ENCODE measurements at places on chromosomes 1 and 21.

GRCh38 chr1:41862384-41863221 lies 56.1 kb downstream of the HIVEP3 start:
- peaks cover 16% of the 10 kb centered on the region for H3K4me1 ChIP-seq
- no peaks in the 10 kb centered on the region for H3K27me3 ChIP-seq
- H3K27ac ChIP-seq: peak overlapping the region; percentile 48
- no peak overlapping the region for H3K4me3 ChIP-seq

DNA sequence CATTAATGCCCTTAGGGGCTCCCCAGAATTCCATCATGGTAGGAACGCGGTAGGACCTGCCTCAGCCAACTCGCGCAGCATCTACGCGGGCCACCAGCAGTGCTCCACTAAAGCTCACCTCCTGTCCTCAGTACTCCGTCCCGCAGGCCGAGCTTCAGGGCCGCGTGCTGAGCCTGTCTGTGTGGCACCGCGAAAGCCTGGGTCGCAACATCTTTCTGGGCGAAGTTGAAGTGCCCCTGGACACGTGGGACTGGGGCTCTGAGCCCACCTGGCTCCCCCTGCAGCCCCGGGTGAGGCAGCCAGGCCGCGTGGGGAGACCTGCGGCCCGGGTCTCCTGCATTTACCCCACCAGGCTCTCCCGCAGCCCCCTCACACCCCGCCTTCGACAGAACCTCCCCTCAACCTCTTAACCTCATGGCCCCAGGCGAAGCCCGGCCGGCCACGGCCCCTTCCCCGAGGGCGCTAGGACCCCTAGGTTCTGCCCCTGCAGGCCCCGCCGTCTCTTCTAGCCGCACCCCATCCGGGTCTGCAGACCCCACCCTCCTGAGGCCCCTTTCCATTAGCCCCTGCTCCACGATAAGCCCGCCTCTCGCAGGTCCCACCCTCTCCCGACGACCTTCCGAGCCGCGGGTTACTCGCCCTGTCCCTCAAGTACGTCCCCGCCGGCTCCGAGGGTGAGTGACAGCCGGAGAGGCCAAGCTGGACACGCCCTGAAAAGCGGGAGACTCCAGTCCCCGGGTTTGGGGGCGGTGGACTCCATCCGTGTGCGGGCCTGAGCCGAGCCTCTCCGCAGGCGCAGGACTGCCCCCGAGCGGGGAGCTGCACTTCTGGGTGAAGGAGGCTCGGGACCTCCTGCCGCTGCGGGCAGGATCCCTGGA lies 9.1 kb downstream of the SYTL1 start:
- peaks cover 20% of the 10 kb centered on the region for H3K27me3 ChIP-seq
- H3K36me3 ChIP-seq: peaks cover 29% of the 10 kb centered on the region
- no peak for DNase-seq

DNA sequence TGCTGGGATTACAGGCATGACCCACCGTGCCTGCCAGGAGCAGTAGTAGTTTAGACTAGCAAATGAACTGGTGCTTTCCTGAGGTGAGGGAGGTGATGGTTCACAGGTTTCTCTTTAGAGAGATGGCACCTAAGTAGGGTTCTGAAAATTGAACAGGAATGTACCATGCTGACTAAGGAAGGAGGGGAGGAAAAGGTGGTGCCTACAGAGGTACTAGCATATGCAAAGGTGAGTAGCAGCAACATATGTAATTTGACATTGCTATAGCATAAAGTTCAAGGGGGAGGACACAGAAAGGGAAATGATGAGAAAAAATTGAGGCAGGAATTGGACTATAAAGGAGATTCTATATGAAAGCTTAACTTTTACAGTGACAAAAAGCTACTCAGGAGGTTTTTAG lies 65.9 kb upstream of the RBM34 start:
- no peak for DNase-seq
- H3K4me1 ChIP-seq: no peaks in the 10 kb centered on the region
- H3K36me3 ChIP-seq: peaks cover 52% of the 10 kb centered on the region
- H3K27ac ChIP-seq: no peak overlapping the region
- no peaks in the 10 kb centered on the region for H3K27me3 ChIP-seq

GRCh38 chr1:231936983-231937775 lies 310.6 kb downstream of the DISC1 start:
- no peak overlapping the region for H3K4me3 ChIP-seq
- H3K27ac ChIP-seq: no peak overlapping the region
- DNase-seq: no peak
- H3K4me1 ChIP-seq: no peaks in the 10 kb centered on the region
- no peaks in the 10 kb centered on the region for H3K27me3 ChIP-seq
- no peaks in the 10 kb centered on the region for H3K36me3 ChIP-seq

GRCh38 chr1:179082999-179083335 lies 1.1 kb downstream of the TOR3A start:
- H3K36me3 ChIP-seq: peaks cover 14% of the 10 kb centered on the region
- H3K27me3 ChIP-seq: no peaks in the 10 kb centered on the region
- H3K4me1 ChIP-seq: peaks cover 18% of the 10 kb centered on the region
- H3K4me3 ChIP-seq: peak overlapping the region; percentile 87
- H3K27ac ChIP-seq: no peak overlapping the region
- no peak for DNase-seq
